ENCODE measurements at places on chromosomes 16 and 17.

DNA sequence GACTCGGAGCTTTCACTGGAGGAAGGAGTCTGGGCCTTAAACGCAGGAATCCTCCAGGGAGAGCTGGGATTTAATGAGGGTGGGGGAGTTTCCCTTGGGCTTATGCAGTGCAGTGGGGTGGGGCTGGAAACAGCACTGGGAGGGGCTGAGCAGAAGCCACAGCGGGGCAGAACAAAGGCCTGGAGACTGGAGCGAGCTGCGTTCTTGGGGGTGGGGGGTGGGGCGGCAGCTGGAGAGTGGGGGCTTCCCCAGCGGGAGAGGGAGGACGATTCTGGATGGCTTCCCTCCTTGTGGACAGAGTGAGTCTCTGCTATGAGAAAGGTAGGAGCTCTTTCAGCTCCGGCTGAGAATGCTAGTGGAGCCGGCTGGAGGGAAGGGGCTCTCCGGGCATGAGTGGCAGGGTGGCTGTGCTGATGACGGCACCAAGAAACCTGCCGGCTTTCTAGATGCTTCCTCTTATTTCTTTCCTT lies 406.0 kb downstream of the SEC14L1 start:
- no peak for DNase-seq

- no peak for DNase-seq
Measured at GRCh38 chr17:36089888-36090836, at the start of gene CCL3. Gene CCL3 (minus strand): TSS chr17:36090143. CDS start chr17:36090058, 85 bp downstream.

GRCh38 chr17:17205368-17206123 lies 587 bp downstream of the PLD6 start:
- peak; percentile 39 for DNase-seq

DNA sequence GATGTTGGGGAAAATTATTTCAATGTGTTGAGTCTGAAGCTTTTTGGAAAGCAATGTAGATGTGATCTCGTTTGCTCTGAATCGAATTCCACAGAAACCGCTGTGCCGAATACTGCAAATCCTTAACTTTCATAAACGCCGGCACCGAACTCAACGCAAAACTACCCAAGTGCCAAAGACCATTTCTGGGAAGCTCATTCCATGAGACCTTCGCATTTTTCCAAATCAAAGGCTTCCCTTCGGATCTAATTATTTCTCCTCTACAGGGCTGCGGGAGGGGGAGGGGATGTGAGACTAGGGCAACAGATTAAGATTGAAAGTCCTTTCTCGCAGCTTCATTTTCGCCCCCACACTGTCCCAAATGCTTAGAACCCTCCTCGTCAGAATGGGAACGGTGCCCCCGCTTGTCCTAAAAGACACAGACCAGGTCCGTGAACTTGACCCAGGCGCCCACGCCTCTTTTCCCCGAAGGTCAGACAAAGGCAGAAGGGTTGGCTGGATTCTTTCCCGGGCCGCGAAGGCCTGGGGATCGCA lies 4.0 kb downstream of the PRAC1 start:
- no peak for DNase-seq

- no peak for DNase-seq
Measured at GRCh38 chr17:50027881-50028735, 27.8 kb upstream of the ITGA3 start.

- DNase-seq = peak; percentile 28
Measured at GRCh38 chr17:80981062-80981902, 10.4 kb upstream of the CHMP6 start.

DNA sequence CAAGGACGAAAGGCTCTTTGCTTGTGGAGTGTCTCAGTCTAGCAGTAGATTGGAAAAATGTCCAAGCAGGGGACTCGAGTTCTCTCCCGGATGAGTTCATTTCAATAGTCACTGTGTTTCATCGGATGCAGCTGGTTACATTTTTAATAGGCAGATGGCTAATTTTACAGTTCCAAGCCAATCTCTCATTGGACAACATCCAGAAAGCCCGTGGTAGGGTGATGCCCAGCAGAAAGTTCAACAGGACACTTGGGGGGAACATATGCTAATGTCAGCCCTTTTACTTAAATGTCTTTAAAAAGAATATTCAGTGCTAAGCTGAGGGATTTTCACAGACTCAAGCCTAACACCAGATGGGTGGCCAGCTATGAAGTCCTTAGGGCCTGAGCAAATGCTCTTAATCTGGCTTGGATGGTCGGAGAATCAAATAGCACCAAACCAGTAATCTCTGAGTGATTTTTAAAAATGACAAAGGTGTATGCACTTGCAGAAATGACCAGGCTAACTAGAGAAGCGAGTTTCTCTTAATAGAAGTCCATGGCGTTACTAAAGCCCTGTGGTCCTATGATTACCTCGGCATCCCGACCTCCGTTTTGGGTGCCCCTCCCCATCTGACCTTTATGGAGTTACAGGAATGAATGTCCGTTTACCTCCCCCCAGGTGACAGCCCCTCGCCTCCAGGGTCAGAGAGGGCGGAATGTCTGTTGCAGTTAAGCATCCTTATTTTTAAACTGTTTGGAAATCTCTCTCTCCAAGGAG lies 289.2 kb upstream of the SALL1 start:
- DNase-seq = no peak

DNA sequence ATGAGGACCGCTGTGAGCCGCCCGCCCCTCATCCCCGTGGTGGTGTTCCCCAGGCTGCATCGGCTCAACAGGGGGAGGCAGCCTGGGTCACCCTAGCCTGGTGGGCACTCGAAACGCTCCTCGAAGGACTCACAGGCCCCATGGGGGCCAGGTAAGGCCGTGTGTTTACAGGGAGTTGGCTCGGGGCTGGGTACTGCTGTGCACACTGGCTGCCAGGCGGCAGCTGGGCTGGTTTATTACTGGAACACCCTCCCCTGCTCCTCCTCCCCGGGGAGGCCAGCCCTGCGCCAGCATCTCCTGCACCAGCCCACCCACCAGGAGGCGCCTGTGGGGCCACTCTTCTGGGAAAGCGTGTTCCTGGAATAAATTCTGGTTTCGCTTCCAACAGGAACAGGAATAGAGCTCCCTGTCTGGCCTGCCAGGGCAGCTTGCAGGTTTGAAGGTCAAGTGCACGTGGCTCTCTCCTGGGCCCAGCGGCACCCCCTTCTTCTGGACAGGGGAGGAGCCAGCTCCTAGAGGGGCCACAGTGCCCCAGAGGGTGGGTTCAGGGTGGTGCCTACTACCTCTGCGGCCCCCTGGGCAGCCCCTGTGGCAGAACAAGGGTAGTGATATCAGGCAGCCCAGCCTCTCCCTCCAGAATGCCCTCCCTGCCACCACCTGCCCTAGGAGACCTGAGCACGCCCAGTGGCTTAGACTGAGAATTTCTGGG lies 11.3 kb downstream of the MCRIP1 start:
- no peak for DNase-seq
